ENCODE measurements at places on chromosomes 7 and 10.
A peak's percentile ranks its signal among the peaks of the same experiment; 100 is the strongest.

DNA sequence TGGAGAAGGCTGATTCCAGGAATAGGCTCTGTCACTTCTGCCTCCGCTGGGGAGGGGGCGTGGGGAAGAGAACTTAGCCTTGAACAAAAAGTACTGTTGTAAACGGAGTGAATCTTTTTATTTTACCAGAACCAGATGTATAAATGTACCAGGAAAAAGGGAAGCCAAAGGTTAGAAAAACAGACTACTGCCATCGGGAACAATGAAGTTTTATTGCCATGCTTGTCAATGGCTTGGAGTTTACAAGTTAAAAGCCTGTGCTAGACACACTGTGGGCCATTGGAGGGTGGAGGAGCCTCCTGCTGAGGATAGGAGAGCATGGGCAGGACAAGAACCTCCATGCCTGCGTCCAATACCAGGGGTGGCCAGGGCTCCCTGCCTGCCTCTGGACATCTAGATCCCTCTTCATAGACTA, 161.7 kb upstream of the LYZL2 start:
- DNase-seq: no peak

DNA sequence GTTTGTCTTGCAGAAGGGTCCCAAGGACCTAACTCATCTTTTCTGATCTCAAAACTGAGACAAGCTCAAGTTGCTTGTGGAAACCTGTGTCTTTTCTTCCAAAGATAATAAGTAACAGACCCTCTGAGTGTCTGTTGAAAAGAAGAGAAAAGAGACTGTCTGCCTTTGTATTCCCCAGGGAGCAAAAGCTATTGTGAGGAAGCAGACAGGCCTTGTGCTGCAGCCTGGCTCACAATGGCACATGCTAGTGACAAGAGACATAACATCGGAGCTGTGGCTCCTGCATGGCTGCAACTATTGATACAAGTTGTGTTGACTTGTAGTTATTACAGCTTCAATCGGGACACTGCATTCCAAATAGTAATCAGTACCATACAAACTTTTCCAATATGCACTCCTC, 202.9 kb downstream of the DKK1 start:
- DNase-seq: no peak

- no peak for DNase-seq
Measured at GRCh38 chr10:125584954-125585353, 98.0 kb downstream of the TEX36 start.

GRCh38 chr10:131676046-131676799, 224.6 kb upstream of the PPP2R2D start:
- no peak for DNase-seq

DNA sequence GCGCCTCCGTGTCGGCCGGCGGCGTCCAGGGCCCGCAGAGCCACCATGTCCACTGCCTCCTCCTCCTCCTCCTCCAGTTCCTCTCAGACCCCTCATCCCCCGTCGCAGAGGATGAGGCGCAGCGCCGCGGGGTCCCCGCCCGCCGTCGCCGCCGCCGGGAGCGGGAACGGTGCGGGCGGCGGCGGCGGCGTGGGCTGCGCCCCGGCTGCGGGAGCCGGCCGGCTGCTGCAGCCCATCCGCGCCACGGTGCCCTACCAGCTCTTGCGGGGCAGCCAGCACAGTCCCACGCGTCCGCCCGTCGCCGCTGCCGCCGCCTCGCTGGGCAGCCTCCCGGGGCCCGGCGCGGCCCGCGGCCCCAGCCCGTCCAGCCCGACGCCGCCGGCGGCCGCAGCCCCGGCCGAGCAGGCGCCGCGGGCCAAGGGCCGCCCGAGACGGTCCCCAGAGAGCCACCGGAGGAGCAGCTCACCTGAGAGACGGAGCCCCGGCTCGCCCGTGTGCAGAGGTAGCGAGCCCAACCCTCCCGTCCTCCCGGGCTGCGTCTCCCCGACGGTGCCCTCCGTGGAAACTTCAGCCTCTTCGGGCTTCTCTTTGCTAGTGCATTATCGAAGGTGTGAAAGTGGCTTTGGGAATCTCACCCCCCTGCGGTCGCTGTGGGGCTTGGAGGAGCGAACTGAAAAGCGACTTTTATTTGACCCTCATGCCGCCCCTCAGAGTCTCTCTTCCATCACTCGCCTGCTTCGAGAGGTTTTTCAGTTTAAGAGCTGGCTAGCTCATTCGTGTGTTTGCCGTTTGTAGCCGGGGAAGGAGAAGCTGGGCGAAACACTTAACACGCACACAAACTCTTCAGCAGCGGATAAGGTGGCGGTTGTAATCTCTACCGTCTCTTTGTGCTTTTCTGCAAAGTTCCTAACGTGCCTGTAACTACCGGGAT, 975 bp downstream of the GLCCI1 start:
- no peak for DNase-seq

- DNase-seq: peak; percentile 64
Measured at GRCh38 chr7:141551094-141551781, at the start of gene AGK. TSS of gene AGK (plus strand) at chr7:141551410. CDS start at chr7:141555467, 4,057 bp downstream.

- DNase-seq: no peak
Measured at GRCh38 chr7:129053938-129054437, 923 bp downstream of the TNPO3 start.

DNA sequence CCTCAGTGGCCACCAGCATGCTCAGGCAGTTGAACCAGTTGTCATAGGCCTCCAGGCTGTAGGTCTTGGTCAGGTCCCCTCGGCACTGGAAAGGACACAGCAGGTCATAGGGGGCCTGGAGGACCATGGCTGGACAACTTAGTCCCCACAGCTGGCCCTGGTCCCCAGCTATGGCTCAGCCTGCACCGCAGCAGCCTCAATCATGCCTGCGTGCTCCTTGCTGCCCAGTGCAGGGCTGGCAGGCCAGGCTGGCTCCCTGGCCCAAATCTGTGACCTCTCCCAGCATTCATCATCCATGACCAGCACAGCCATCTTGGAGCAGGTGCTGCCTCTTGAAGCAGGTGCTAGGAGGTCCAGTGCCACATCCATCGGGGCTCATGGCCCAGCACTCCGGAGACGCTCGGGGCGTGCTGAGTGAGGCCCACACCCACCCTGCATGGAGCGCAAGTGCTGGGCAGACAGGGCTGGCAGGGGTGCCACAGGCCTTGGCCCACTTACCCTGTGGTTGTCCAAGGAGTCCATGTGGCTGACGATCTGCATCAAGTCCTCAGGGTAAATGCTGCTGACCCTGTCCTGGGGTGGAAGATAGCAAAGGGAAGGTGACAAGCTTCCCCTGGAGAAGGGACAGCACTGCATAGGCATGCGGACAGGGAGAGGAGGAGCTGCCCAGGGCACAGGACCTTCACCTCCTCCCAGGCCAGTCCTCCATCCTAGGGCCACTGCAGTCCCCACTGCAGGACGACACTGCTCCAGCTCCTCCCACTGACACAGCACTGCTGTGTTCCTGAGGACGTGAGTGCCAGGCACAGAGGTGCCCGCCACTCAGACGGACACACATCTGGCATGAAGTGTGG, 61.7 kb downstream of the CSGALNACT2 start:
- no peak for DNase-seq

GRCh38 chr10:78756604-78757343, 312.0 kb upstream of the ZMIZ1 start:
- peak; percentile 6 for DNase-seq

- DNase-seq: no peak
Measured at GRCh38 chr10:80474597-80474910, 20.4 kb downstream of the TSPAN14 start.

- peak; percentile 61 for DNase-seq
Measured at GRCh38 chr10:72320676-72321247, 34.0 kb downstream of the DNAJB12 start.

DNA sequence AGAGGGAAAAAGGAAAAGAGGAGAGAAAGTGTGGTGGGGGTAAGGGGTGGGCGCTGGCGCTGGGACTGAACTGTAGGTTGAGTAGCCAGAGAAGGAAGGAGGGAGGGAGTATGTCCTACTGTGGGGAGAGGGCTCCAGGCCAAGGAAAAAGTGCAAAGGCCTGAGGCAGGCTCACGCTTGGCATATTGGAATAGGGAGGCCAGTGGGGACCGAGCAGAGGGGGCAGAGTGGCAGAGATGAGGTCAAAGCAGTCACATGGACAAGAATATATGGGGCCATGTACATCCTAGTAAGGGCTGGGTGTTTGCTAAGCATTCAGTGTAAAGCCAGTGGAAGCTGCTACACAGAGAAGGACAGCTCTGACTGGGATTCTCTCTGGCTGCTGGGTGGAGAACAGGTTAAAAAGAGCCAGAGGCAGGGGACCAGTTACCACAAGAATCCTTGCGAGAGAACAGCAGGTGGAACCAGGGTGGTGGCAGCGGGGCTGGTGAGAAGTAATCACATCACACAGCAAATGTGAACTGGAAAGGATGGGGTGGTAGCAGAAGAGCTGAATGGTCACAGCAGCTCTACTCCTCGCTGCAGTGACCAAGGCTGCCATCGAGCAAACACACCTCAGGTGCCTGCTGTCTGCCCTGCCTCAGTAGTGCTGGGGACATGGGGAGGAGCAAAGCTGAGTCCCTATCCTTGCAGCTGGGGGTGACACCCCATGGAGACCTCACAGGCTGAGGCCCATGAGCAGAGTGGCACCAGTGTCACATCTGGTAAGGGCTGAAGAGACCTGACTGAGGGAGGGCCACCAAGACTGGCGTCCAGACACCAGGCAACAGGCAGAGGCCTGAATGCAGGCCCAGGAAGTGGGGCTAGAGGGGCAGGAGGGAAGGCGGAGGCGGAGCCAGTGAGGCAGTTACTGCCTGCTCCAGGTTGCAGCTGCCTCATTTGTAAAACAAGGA, 39.5 kb downstream of the FAM53B start:
- no peak for DNase-seq

DNA sequence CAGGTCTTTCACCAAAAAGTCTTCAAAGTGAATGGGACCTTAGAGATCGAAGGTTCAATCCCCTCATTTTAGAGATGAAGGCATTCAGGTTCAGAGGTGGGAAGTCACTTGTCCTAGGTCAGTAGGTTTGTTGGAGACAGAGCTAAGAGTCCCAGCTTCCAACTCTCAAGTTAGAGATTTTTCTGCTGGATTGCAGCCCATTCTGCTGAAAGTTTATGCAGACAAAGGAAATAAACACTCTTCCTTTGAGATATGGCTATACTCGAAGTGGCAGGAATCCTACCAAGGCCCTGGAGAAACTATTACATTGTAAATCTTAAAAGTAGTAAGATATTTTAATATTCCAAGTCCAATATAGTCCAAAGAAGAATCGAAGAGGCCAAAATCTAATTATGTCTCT, 64.4 kb downstream of the LYZL1 start:
- no peak for DNase-seq

- DNase-seq: no peak
Measured at GRCh38 chr7:158945519-158945918, 89.2 kb downstream of the DYNC2I1 start.

Data from stimulated activated CD4-positive, alpha-beta T cell treated with anti-CD3 and anti-CD28 coated beads, Interleukin-2, amount 100 ng/mL, for 4 hours (primary cell).